GM04503 (cell line): ENCODE measurements at places on chromosomes 4 and X.
A peak's percentile ranks its signal among the peaks of the same experiment; 100 is the strongest.

DNA sequence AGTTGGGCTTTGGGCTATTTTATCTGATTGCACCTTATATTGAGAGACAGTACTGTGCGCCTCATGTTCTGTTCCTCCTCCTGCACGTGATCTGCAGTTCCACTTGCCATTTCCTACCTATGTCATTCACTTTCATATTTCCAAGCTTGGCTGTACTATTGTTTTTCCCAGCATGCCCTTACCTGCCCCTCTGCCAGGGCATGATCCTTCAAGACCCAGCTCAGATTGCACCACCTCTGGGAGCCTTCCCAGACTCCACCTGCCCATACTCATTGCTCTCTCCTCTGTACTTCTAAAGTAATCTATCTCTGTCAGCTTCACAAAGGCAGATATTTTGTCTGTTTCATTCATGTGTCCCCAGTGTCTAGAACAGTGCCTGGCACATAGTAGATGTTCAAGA is 11.6 kb downstream of the SLC25A5 start:
- no peak for DNase-seq

- DNase-seq: no peak
Measured at GRCh38 chr4:6852582-6852981, 57.0 kb upstream of the TBC1D14 start.

GRCh38 chr4:1447676-1448588 is 41.7 kb upstream of the NKX1-1 start:
- DNase-seq: no peak

GRCh38 chr4:11367371-11367770 is 61.3 kb downstream of the HS3ST1 start:
- no peak for DNase-seq

GRCh38 chr4:112327965-112328733 is 31.0 kb downstream of the ALPK1 start:
- peak; percentile 17 for DNase-seq

DNA sequence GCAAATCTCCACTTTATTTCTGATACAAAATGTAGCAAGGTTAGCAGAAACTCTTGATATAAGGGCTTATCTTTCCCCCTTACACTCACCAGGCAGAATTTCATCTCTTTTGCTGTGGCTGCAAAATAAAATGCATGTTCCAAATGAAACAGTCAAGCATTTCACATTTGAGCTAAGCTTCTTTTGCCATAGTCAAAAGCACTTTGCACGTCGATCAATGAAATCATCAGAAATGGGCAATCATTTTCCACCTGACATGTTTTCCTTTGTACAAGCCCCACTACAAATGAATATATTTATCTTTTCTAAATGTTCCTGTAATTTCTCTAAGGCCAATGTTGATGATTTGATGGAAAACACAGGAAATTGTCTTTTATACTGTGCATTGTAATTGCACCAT is 178.4 kb downstream of the ANKRD50 start:
- DNase-seq: no peak

GRCh38 chr4:128338634-128339355 is 51.2 kb upstream of the PGRMC2 start:
- DNase-seq: peak; percentile 94

DNA sequence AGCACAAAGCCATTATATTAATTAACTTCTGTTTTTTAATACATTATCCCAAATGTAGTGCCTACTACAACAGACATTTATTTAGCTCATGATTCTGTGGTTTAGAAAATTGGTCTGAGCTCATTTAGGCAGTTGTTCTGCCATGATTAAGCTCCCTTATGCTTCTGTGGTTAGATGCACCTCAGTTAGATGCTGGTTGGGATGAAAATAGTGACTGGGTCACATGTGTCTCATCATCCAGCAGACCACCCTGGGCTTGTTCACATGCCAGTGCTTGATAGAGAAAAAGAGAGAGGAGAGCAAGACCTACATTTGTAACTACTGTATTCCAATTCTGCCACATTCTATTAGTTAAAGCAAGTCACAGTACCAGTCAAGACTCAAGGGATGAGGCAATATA is 376.4 kb upstream of the GNPDA2 start:
- no peak for DNase-seq
